A549 treated with Hydrocortisone at 1 μM for 4 hours (cell line): ENCODE measurements at places on chromosomes 4 and X. TPM values are rescaled to one million over a fixed set of nuclear protein-coding genes. Genes with fewer than 3 reads are reported as not detected.

SPACA5 gene
- total RNA-seq: not detected in 5 replicates

CLDN22 gene
- not detected in 5 replicates for total RNA-seq

KANTR gene
- total RNA-seq: 1.4 to 1.9 TPM (median 1.6 TPM) in 5 replicates

SLC9A7 gene
- total RNA-seq: 8.8 to 13.3 TPM (median 9.8 TPM) in 5 replicates

GC gene
- total RNA-seq: not detected in 5 replicates

MAP7D2 gene
- total RNA-seq: 5.2 to 6.7 TPM (median 5.9 TPM) in 5 replicates
